ENCODE measurements at places on chromosomes 12 and 14.

DNA sequence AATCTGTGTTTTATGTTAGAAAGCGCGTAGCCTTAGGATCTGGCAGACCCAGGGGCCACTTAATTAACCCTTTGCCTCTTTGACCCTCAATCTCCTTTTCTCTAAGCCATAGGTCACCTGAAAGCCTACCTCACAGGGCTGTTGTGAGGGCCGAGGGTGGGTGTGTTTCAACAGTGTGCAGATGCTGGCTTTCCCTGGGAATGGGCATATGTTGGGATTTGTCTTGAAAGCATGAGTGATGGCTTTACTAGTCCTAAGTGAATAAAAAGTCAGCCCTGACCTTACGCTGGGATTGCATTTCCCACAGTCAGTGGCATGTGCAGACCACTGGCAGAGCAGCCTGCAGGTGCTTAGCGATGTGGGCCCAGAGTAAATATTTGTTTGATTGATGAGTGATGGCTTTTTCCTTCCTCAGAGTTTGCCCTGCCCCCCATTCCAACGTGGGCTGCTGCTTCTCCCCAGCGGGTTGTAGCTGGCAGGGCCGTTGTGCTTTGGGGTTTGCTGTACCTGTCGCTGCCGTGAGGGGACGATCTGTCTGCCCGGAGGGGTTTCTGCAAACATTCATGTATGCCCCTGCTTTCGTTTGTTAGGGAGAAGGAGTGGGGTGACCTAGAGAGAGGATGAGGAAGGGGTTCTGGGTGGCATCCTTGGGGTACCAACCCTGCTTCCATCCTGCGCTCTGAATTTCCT lies 31.5 kb downstream of the MEG3 start:
- no peak for DNase-seq

GRCh38 chr12:1252758-1253157 lies 261.7 kb downstream of the ERC1 start:
- no peak for DNase-seq

DNA sequence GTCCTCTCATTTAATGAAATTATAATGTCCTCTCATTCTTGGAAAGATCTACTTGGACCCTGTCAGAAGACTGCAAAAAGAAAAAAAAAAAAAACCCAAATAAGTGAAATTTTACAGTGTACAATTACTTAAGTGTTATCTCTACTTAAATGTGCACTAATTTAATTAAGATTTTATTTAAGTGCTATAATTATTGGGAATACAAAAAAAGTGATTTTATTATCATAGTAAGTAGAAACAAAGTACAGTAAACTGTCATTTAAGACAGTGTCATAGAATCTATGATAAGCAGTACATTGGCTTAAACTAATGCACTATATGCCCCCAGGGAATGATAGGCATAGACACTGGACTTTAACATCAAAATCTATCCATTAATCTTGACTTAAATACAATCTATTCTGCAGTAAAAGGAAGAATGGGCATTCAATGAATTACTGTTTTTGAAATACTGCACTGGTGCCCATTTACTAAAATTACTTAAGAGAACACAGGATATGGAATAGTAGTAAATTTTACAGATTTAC lies 23.3 kb downstream of the INSM2 start:
- DNase-seq = no peak

- no peak for DNase-seq
These were observed 60.9 kb upstream of the OR4E1 start for GRCh38 chr14:21734457-21735074.

GRCh38 chr14:105480807-105481801 lies 5.6 kb upstream of the CRIP1 start:
- peak; percentile 82 for DNase-seq

GRCh38 chr14:22096514-22096895 lies 422.9 kb upstream of the OR4E1 start:
- DNase-seq = no peak
